ENCODE measurements at places on chromosomes 5 and 9.

DNA sequence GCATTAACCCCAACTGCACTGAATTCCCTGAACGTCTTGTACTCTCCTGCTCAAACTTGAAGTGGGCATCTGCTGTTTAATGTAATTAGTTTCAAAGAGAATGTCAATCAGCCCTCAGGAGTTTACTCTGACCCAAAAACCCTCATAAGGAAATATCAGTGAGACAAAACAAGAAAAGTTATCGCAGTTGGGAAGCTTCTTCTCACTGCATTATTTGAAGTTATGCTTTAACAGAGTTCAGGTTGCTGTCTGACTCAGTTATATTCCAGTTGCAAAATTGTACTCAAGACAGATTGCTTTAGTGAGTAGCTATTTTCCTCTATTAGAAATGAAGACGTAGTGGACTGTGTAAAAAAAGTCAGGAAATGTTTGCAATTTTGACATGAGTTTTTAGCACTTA lies 52.1 kb downstream of the PPIC start:
- no peak for DNase-seq

GRCh38 chr5:73387149-73387591 lies 61.4 kb downstream of the FOXD1 start:
- no peak for DNase-seq

DNA sequence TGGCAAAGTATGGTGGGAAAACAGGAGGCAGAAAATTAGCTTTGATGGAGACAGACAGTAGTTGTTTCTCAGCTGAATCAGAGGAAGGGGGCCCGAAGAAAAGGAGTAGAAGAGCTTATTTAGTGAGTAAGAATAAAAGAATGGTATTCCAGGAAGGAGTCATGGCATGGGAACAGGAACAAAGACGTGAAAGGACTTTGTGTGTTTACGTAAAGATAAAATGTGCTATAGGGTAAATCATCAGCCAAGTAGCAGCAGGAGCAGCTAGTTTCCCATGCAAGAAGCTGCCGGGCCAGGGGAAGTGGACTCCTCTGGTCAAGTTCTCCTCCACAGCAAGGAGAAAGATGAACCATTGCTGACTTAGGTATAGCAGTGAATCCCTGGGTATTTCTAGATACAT lies 454.5 kb downstream of the HINT1 start:
- DNase-seq: no peak

- no peak for DNase-seq
Observed at GRCh38 chr5:178624631-178625546, 2.0 kb downstream of the CLK4 start.

DNA sequence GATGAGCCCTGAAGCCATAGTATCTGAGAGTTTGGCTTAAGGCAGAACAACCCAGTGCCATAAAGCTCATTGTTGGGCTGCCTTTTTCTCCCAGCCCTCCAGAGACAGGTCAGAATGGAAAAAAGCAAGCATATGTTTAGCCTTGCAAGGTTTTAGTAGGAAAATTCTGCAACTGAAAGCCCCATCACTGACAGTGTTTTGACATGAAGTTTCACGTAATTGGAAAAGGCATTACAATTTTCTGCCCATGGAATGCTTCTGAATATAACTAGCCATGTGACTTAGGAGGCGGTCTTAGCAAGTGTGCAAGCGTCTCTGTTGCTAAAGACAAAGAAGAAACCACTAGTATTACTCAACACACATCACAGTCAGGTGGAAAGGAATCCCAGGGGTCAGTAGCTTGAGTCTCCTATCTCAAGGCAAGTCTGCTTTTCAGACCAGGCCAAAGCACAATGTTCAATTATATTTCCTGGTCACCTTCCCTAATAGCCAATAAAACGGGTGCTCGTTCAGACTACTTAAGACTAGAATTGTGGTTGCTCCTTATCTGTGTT lies 117.6 kb downstream of the CARTPT start:
- no peak for DNase-seq

- DNase-seq: no peak
Observed at GRCh38 chr9:34962546-34962945, 4.5 kb downstream of the PHF24 start.

DNA sequence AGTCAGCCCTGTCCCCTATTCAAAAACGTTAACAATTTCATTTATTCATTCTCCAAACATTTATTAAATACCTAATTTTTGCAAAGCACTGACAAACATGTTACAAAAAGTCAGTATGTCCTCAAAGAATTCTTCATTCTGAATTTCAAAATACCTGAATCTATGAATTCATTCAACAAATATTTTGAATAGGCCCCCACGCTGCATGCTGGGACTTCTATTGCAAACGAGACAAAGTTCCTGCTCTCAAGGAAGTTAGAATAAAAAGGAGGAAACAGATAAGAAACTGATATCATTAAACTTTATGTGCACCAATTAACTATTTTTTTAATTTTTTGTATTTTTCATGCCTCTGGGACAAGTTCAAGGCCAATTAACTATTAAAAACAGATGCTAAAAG lies 26.6 kb downstream of the TRPM6 start:
- DNase-seq: no peak

DNA sequence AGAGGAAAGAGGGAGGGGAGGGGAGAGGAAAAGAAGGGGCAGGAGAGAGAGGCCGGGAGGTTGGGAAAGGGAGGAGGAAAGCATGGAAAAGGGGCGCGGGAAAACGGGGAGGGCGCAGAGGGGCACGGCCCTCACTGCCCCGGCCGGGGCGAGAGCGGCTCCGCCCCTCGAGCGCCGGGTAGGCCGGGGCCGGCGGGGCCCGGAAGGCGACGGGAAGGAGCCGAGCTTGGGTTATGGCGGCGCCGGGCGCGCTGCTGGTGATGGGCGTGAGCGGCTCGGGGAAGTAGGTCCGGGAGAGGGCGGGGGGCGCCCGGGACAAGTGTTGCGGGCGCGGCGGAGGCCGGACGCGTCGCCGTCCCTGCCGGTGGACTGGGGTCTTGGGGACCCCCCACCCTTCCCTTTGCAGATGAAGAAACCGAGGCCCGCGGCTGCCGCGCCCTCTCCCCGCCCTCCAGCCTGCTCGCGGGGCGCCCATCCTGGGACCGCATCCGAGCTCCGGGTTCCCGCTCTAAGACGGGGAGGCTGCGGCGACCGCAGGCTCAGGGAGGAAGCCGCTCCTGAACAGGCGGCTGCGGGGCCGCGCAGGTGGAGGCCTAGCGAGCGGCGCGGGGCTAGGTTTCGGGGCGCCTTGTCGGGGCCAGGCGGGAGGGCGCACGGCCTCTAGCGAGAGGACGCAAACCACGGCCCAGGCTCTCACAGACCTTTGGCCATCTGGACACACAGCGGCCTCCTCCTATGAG lies at the start of gene IDNK:
IDNK (plus strand) TSS at position 205 of the 740 bp plus-strand sequence; CDS start at position 234, 29 bp downstream.
- DNase-seq: peak; percentile 53
